ENCODE measurements at places on chromosomes 2 and 18. TPM values are rescaled to one million over a fixed set of nuclear protein-coding genes. Genes with fewer than 3 reads are reported as not detected.

SLC19A3 gene
- total RNA-seq: not detected

RAB31 gene
- 1.8 TPM for total RNA-seq

ABCG5 gene
- not detected for total RNA-seq

NOL4 gene
- total RNA-seq: not detected

SERPINB5 gene
- not detected for total RNA-seq

FER1L5 gene
- not detected for total RNA-seq

CACNB4 gene
- total RNA-seq: 0.47 TPM

GCA gene
- 11.9 TPM for total RNA-seq

PRKAG3 gene
- not detected for total RNA-seq

B4GALT6 gene
- total RNA-seq: 0.94 TPM

TEX44 gene
- total RNA-seq: not detected

PTPRN gene
- total RNA-seq: not detected

RAB27B gene
- total RNA-seq: 2.2 TPM

EPAS1 gene
- 2.3 TPM for total RNA-seq

ALPI gene
- total RNA-seq: not detected

ACADL gene
- not detected for total RNA-seq

NPPC gene
- total RNA-seq: not detected

MSGN1 gene
- not detected for total RNA-seq

CDK15 gene
- not detected for total RNA-seq

SERPINB7 gene
- total RNA-seq: not detected

REEP1 gene
- total RNA-seq: not detected

SNTG2 gene
- 0.96 TPM for total RNA-seq

LIMS2 gene
- total RNA-seq: 8.9 TPM

PAX8 gene
- 2.3 TPM for total RNA-seq

DYSF gene
- total RNA-seq: 0.28 TPM

KIF1A gene
- total RNA-seq: not detected

FOXI3 gene
- total RNA-seq: not detected

IL1A gene
- total RNA-seq: 0.15 TPM

SOWAHC gene
- 1.4 TPM for total RNA-seq

PFN4 gene
- total RNA-seq: not detected

ANKRD23 gene
- total RNA-seq: 19.7 TPM

IL1F10 gene
- total RNA-seq: not detected

MRPL19 gene
- 27.6 TPM for total RNA-seq

KATNAL2 gene
- 2.1 TPM for total RNA-seq

CDK5R2 gene
- not detected for total RNA-seq

OSBPL1A gene
- 4.5 TPM for total RNA-seq

TXNDC2 gene
- not detected for total RNA-seq

RUFY4 gene
- 0.81 TPM for total RNA-seq

UCN gene
- 5.4 TPM for total RNA-seq

HOXD13 gene
- total RNA-seq: not detected

KIAA2012 gene
- not detected for total RNA-seq

DSEL gene
- total RNA-seq: 1.2 TPM

RHOB gene
- total RNA-seq: 8.9 TPM

HADHB gene
- total RNA-seq: 58.8 TPM

DUSP19 gene
- total RNA-seq: 3.3 TPM

CHCHD5 gene
- 23.3 TPM for total RNA-seq

DNAJC5G gene
- total RNA-seq: not detected

CCDC68 gene
- 0.33 TPM for total RNA-seq

HK2 gene
- 7.3 TPM for total RNA-seq

SLC30A3 gene
- not detected for total RNA-seq

SPIRE1 gene
- 1.8 TPM for total RNA-seq

LRRC30 gene
- total RNA-seq: not detected

VPS4B gene
- 93.0 TPM for total RNA-seq
